NCI-H1436 treated with DMSO at 0.1 percent for 48 hours (cell line): ENCODE measurements at places on chromosomes 12 and 14.

GRCh38 chr12:124456652-124457152 lies 110.7 kb downstream of the NCOR2 start:
- no peak for DNase-seq

DNA sequence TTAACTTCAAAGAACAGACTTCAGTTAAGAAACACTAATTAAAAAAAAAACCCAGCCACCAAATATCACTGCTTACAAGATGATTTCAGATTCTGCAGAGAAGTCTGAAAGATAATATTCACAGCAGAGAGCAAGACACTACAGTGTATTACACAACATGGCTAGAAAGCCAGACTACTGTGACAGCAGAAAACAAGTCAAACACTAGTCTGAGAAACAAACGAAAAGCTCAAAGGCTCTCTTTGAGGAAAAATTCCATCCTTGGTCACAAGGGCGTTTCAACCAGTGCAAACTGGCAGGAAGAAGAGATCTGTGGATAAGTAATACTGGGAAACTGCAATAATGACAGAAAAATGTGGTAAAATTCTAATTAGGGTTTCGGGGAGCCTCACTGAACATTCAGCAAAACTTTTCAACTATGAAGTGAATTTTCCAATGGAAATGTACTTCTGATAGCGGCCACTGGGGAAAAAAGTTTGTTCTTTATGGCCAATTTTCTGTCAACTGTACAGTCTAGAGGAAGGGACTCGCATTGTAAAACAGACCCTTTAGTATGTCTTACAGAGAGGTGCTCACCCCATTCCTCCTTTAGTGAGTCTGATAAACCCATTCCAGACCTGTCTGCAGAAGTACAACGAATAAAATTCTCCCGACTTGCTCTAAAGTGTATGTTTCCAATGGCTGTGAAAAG lies 50.4 kb downstream of the ACADS start:
- no peak for DNase-seq

DNA sequence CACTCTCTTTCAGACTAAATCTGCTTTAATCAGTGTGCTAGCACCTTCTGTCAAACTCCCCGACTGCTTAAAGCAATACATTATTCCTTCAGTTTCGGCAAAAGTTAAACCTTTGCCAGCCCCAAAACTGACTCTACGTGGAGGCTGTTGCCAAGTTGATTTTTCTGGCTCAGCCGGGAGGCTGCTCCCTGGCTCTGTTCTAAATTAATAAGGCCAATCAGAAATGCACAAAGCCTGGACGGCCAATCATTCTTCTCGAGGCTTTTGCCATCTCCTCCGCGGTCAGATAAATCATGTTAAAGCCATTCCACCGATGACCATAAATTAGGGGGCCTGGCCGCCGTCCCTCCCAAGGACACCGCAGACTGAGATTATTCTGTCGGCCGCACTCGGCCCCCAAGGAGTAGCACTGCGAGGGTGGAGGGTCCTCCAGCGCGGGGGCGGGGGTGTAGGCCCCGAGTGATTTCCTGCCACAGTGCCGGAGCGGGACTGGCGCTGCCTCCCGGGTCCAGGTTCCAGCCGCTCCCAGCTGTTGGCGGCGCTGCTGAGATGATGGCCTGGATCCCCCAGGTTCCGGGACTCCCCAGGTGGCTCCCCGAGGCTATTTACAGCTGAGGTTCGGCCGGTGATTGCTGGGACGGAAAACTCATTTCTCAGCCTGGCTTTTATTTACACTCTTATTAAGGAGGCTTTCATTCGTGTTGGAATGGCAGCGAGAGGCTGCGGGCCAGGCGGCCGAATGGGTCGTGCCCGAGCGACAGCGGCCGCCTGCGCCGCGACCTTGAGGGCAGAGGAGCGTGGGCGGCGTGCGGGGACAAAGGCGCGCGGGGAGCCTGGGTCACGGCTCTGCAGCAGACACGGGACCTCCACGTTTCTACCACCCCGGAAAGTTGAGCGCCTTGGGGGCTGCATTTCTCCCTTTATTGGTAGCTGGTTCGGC lies 165.1 kb downstream of the MON2 start:
- DNase-seq, result no peak

DNA sequence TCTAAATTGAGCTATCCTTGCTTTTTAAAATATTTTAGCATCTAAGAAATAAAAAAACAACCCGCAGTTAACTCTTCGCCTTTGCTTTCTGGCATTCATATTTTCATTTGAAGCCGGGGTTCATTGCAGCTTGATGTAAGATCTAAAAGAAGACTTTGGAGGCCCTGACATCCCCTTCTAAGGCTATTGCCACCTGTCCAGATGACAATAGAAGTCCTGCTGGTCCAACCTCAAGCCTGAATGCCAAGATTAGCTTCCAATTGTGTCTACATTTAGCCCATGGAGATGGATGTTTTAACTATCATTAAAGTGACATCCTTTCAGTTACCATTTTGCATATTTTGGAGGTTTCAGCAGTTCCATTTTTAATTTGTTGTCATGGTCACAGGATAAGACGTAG lies 51.6 kb upstream of the ATP2A2 start:
- DNase-seq, result no peak

GRCh38 chr14:54362759-54363437 lies 33.9 kb upstream of the CDKN3 start:
- no peak for DNase-seq

DNA sequence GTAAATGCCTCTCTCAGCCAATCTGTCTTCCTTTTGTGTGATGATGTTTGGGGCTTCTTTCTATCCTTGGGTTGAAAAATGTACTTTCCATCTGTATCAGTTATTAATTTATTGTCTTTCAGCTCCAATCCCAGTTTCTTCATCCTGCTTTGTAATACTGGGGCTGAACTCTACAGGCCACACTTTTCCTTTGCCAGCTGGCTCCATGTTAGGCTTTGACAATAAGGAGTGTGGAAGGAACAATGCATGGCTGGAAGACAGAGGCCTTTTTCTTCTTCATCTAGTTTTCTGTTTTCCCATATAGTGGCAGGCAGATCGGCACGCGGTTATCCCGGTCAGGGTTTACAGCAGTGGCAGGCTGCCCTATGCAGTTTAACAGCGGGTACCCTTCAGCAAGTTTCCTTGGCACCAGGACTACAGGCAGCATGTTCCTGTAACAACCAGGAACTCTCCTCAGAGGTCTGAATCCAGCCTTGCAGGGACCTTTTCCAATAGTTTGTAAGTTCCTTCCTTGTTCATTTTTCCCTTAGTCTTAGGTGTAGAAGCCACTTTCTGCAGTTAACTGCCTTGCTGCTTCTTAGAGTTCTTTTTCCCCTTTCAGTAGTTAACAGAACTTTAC lies 38.5 kb upstream of the CRACR2A start:
- no peak for DNase-seq

GRCh38 chr14:23578560-23579310 lies at the start of gene JPH4:
Gene JPH4, minus strand, starts transcription at chr14:23578790. Its CDS starts 1,337 bp downstream, at chr14:23577453.
- no peak for DNase-seq
